ENCODE measurements at places on chromosomes 2 and 18.
A peak's percentile ranks its signal among the peaks of the same experiment; 100 is the strongest.

GRCh38 chr2:46229134-46230063, 67.8 kb upstream of the EPAS1 start:
- DNase-seq = no peak

- DNase-seq = peak; percentile 37
Observed at GRCh38 chr2:28155627-28156026, 237.0 kb upstream of the FOSL2 start.

DNA sequence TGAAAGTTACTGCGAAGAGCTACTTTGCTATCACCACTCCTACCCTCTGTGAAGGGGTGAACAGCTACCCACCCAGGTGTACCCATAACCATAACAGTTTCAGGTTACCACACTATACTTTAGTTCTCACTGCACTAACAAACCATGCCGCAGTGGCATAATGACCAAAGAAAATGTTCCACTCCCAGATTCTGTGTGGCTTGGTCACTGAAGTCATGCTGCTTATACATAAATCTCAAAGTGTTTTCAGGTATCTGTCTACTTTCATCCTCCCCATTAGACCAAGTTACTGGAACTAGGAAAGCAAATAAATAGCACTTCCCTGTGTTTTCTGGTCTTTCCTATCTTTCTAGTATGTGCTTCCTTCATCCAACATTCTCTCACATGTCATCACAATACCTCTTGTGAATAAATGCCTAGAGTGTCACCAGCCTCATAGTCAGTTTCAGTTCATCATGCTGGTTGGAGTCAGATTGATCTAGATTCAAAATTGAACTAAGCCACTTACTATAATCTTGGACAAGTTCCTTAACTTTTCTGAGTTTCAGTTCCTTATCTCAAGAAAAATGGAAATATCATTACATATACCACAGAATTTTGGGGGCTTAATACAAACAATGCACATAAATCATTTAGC, 293.6 kb downstream of the FSIP2 start:
- no peak for DNase-seq

DNA sequence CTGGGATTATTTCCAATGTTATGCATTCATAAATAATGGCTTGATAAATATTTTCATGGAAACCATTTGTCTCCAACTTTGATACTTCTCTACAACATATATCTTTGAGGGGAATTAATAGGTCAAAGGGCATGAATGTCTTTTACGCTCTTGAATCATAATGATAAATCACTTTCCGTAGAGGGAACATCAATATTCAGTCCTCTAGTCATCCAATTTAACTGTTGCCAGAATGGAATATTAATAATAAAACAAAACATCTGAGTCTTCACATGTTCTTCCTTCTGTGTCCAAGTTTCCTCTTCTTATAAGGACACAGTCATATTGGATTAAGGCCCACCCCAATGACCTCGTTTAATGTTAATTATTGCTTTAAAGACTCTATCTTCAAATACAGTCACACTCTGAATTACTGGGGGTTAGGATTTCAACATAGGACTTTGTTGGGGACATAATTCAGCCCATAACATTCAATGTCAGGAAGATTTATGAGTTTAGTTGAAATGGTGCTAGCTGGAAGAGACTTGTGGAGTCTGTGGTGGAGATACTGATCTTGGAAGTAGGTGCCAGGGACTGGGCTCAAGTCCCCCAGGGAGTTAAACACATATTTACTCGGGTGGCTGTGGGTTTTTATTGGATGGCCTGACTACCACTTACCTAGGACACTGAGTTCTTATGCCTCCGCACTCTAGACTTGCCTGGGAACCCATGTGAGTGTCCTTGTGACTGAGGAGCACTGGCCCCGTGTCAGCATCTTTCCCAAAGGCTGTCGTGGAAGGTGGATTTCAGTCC, 85.0 kb upstream of the SEC11C start:
- DNase-seq = peak; percentile 6

GRCh38 chr18:9106800-9107584, 4.5 kb downstream of the NDUFV2 start:
- DNase-seq = no peak

GRCh38 chr2:196337208-196337953, 166.0 kb upstream of the STK17B start:
- peak; percentile 57 for DNase-seq

DNA sequence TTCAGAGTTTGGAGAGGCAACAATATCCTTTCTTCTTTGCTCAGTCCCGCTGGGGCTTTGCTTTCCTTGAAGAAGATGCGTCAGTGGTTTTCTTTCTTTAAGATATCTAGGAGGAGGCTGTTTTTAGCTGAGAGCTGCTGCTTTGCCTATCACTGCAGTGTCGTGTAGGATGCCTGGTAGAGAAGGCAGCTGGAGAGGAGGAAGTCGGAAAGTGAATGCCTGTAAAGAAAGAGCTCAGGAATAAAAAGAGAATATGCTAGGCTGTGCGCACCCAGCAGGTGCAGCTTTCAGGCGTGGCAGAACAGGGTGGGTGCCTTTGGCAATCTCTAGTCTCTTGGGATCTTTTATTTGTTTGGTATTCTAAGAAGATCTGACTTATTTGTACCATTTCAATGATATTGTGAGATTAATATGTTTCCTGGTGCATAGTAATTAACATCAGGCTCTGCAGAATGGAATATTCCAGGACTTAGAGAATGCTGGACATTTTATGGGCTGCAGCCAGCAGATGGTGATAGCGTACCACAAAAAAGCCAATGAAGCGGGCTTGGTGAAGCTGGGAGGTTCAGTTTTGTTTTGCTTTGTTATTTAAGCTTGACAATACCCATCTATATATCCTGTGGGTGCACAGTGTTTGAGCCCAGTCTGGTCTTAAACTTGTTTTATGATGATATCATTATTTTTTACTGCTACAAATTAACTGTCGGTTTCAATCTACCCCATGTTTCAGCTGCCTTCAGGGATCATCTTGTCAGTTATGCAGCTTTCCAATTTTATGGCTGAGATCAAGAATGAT, 34.9 kb downstream of the CAVIN2 start:
- peak; percentile 60 for DNase-seq

GRCh38 chr2:151357359-151357758, at the start of gene TNFAIP6:
TNFAIP6 (plus strand) TSS chr2:151357592; CDS start chr2:151357667, 75 bp downstream.
- no peak for DNase-seq

DNA sequence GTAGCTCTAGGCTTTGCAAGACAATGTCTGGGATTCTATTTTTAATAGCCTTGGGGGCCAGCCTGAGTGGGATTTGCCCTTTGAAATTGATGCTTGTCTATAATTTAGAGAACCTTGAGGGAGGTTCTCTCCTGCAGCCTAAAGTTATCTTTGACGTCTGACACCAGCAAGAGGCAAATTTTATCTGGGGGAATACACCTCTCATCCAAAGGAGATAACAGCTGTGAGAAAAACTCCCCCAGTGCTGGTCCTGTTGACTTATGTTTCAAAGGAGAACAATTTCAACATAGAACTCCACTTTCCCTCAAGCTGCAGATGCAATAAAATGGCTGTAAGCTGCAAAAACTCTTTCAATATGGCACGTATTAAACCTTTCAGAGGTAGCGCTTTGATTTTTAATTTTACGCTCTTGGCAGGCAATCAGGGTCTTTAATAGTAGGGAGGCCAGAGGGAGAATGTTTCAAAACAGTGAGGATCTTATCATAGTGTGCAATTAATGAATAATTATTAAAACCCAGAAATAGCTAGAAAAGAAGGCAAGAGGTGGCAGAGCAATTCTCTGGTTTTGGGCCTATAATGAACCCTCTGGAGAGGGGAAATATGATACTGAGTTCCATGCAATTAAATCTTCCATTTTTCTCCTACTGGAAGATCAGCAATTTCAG, 62.4 kb downstream of the LYPD1 start:
- no peak for DNase-seq

GRCh38 chr18:37249895-37250618, 315.5 kb downstream of the CELF4 start:
- DNase-seq = no peak

DNA sequence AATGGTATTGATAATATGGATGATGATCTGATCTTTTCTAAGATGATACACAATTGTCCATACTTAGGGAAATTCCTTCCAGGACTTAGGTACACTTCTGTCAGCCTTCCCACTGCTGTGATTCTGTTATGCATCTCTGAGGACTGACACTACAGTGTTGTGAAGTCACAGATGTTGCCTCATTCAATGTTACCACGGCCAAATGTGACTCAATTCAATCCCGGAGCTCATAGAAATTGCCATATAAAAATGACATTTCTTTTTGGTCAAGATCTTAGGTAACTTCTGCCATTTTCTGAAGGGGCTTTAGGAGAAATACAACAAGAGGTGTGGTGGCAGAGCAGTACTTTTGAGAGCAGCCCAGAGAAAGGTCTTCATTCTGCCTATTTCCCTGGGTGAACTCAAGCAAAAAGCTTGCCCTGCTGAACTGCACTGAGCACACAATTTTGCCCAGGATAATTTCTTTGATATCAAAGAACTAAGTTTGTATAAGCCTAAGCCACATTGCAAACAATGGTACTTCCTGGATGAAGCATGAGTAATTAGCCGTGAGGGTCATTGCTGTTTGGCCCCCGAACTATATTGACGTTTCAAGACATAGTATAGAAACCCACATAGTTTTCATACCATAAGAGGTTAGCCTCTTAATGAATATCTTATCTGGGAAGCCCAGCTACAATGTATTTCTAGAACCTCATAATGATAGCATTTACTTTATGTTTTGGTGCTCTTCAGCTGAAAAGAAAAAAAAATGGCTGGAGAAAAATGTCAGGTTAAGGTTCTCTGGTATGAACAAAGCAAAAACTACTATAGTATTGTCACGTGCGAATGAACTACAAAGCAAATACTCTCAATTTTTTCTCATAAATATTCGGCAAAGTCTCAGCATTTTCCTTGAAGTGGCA, 437.4 kb downstream of the MEIS1 start:
- DNase-seq = no peak

DNA sequence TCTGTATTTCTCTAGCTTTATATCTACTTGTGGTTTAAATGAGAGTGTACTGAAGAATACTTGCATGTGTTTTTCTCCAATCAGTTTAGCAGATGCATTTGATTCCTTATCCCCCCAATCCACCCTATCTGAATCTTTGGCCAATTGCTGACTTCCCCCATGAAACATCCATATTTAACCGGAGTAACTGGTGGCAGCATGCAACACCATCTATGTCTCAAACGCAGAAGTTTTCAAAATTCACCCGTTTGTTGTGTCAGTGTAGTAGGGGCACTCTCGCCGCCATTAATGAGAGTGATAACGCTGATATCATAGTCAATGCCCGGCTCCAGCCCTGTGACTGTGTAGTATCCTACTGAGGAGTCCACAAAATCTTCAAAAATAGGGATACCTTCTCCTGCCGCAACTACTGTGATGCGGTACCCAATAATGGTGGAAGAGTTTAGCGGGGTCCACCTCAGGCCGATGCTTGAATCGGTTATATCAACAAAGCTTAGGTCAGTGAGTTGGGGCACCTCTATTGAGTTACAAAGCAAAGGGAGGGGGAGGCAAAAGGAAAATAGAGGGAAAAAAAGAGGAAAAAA, 43.1 kb downstream of the FN1 start:
- no peak for DNase-seq

DNA sequence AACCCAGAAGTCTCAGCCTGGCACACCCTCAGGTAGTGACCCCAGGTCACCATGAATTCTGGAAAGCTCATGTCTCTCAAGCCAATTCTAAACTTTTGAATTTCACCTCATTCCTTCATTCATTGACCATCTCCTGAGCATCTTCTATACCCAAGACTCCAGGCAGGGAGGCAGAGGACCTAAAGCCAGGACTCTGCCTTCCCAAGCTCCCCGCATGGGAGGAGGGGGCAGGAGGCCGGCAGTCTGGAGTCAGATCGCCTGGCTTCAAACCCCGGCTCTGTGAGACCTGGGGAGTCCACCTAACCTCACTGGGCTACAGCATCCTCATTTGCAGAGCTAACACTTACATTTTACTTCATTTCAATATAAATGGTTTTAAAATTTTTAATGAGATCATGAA, 59.0 kb downstream of the SMAD7 start:
- DNase-seq = no peak

DNA sequence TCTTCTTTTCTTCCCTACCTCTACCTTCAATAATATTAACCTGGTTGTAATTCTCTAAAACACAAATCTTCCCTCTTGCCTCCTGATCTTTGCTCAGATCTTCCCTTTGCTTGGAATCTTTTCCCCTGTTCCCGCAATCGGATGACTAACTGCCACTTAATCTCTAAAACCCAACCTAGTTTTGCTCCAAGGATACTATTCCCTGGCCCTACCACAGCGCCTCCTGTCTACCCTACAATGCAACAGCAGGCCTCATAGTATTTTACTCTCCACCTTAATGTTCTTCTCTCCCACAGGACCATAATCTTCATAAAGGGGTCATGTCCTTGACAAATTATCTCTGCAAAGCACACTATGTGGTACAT, 246.8 kb upstream of the TNP1 start:
- peak; percentile 18 for DNase-seq

GRCh38 chr18:44900627-44901026, 219.9 kb downstream of the SETBP1 start:
- DNase-seq = no peak

GRCh38 chr2:43251171-43251731, 24.8 kb upstream of the ZFP36L2 start:
- no peak for DNase-seq

GRCh38 chr2:53242090-53242489, 525.5 kb upstream of the CHAC2 start:
- DNase-seq = no peak

DNA sequence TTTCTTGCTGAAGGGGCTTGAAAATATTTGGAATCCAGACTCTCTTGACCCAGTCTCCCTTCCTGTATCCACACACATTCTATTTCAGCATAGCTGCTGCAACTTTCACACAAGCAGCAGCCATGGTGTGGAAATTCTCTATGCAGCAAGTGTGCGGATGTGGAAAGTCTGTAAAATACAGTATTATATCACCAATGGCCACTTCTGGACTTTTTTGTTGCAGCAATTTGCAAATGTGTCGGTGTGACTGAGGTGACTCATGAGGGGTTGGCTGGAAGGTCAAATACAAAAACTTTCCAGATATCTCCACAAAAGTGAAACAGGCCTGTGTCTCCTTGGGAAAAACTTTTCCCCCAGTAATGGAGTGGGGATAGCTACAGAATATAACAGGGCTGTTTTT, 299.3 kb upstream of the GYPC start:
- DNase-seq = no peak

- no peak for DNase-seq
Observed at GRCh38 chr2:150339282-150339681, 148.2 kb downstream of the RND3 start.

DNA sequence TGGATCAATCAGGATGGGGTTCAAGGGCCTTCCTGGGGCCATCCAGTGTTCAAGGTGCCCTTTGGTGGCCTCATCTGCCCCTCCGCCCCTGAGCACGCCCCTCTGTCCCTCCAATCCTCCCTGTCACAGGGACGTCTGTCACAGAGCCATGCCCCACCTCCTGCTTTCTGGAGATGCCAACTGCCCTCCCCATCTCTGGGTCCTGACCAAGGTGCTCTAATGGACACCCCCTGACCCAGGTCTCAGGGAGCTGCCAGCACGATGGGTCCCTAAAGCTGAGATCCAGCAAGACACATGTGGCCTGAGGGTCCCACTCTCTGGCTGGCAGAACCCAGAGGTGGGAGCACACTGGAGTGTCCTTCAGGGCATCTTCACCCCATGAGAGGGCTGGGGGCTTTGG, 2.1 kb upstream of the TEKT4 start:
- no peak for DNase-seq
